ENCODE measurements at places on chromosomes 11 and 22. TPM values are rescaled to one million over a fixed set of nuclear protein-coding genes. Genes with fewer than 3 reads are reported as not detected.

- DNase-seq, result no peak
Measured at GRCh38 chr11:2134022-2135010, 4.9 kb downstream of the IGF2 start.

- DNase-seq, result no peak
Measured at GRCh38 chr11:102493524-102493923, 37.0 kb downstream of the MMP7 start.

GRCh38 chr11:118889797-118890196, 6.1 kb downstream of the CXCR5 start:
- no peak for DNase-seq

- no peak for DNase-seq
Measured at GRCh38 chr11:103494491-103494890, 385.3 kb downstream of the DYNC2H1 start.

The OR2D2 gene
- not detected for total RNA-seq

All from CD8-positive, alpha-beta T cell (primary cell).